ENCODE measurements at places on chromosomes 2 and 18. TPM values are rescaled to one million over a fixed set of nuclear protein-coding genes. Genes with fewer than 3 reads are reported as not detected.
A peak's percentile ranks its signal among the peaks of the same experiment; 100 is the strongest.

DNA sequence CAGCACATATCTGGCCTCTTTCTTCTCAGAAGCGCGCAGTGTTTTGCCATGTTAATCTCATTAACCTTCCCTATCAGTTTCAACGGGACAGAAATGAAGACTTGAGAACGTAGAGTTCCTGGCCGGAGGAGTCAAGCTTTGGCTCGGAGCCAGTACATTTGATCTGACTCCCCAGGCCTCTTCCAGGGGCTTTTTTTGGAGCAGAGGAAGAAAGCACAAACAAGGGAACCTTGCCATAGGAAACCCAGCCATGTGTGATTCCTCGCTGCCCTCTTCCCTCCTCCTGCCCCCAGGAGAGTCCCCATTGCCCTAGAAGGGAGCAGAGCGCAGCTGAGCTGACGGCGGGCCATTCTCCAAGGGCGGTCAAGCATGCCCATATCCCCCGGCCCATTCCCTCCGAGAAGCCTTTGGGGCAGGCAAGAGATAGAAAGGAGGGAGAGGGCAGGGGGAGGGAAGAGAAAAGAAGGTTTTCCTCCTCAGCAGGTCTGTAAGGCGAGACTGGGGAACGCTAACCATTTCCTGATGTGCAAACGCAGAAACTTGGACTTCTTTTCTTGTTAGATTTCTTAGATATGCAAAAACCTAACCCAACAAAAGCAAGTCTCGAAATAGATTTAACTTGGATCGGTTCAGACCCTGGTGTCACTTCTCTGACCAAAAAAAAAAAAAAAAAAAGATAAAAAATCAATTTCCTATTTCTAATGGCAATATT is 63.7 kb upstream of the POU3F3 start:
- DNase-seq = peak; percentile 41

DNA sequence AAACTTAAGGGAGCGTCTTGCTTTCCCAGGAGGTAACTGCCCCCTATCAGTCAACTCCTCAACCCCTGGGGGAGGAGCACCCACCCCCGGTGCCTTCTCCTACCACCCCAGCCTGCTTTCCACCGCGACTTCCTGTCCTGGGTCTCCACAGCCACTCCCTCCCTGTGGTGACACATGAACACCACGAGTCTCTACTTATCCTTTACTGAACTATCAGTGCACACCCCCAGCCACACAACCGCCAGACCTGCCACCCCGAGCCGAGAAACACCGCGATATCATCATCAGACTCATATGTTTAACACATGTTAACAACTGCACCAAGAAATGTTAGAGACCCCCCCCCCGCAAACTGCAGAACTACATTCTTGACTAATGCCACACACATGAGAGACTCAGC is 43.3 kb downstream of the LONRF2 start:
- DNase-seq = no peak

DNA sequence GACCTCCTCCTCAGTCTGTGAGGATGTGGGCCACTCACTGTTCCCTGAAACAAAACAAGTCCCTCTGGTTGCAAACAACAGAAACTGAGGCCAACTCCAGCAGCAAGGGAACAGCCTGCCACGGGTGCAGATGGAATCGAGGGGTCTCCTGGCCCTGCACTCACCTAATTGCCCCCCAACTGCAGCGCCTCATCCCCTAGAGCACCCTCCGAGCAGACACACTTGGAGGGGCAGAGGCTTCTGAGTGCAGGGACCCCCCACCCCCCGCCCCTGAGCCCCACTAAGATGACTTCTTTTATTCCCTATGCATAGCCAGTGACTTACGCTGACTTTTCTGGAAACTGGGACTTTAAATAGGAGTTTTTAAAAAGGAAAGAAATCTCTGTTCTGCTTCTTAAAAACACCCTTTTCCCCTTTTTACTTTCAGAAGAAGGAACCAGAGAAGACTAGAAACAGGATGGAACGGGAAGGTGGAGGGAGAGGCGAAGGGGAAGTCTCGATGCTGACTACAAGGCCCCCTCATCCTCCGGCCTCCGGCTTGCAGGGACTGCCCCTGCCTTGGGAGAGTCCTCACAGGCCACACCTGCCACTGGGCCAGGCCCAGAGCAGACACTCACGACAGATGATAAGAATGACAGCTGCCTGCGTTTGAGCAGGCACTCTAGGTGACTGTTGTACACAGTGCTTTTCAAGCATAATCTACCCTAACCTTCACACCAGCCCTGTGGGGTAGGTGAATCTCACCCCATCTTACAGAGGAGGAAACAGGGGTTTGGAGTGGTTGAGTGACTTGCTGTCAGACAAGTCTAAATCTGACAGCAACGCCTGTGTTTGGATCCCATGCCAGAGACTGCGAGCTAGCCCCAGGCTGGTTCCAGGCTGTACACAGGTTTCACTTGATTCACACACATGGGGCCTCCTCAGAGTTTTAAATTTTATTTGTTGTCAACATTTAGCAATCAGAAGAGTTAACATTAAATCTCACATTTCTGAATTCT is 28.2 kb upstream of the BIN1 start:
- DNase-seq = no peak

REG3A gene
- total RNA-seq = not detected

- DNase-seq = no peak
Observed at GRCh38 chr2:98828369-98828744, 97.4 kb upstream of the MGAT4A start.

DNA sequence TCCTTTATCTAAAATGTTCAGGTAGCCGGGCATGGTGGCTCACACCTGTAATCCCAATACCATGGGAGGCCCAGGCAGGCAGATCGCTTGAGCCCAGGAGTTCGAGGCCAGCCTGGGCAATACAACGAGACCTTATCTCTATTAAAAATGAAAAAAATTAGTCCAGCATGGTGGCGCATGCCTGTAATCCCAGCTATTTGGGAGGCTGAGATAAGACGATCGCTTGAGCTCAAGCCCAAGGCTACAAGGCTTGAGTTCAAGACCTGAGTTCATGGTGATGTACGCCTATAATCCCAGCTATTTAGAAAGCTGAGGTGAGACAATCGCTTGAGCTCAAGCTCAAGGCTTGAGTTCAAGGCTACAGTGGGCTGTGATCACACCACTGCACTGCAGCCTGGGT is 45.6 kb upstream of the GPR75 start:
- no peak for DNase-seq

DNA sequence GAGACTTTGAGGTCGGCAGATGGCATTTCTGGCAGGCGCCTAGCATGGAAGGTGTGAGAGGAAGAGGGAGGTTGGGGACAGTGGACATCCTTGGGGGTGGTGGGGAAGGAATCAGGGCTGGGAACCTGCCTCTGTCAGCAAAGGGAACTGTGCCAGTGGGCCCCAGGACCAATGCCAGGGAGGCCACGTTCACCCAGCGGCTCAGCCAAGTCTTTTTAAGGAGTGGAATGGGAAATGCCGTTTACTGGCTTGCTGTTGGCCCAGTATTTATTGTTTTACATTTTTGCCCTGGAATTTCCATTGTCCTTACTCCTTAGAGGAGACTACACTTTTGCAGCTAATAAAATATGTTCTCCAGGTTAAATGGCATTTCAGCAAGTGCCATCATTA is 135.2 kb downstream of the MCFD2 start:
- DNase-seq = peak; percentile 49

DCDC2C gene
- not detected for total RNA-seq

Data from left cardiac atrium (tissue), 4 donors.